LHCN-M2 (cell line): ENCODE measurements at places on chromosomes 4 and X. TPM values are rescaled to one million over a fixed set of nuclear protein-coding genes. Genes with fewer than 3 reads are reported as not detected.

- DNase-seq: no peak
These were observed 16.1 kb downstream of the NSG1 start for GRCh38 chr4:4402966-4403365.

- no peak for DNase-seq
These were observed 105.5 kb downstream of the BCOR start for GRCh38 chrX:39992300-39992699.

- no peak for DNase-seq
These were observed 141.8 kb upstream of the PJA1 start for GRCh38 chrX:69307029-69307428.

- DNase-seq: no peak
These were observed 69.8 kb upstream of the FAT4 start for GRCh38 chr4:125244848-125245450.

- no peak for DNase-seq
These were observed 1015.1 kb downstream of the RPA4 start for GRCh38 chrX:97898798-97899197.

DNA sequence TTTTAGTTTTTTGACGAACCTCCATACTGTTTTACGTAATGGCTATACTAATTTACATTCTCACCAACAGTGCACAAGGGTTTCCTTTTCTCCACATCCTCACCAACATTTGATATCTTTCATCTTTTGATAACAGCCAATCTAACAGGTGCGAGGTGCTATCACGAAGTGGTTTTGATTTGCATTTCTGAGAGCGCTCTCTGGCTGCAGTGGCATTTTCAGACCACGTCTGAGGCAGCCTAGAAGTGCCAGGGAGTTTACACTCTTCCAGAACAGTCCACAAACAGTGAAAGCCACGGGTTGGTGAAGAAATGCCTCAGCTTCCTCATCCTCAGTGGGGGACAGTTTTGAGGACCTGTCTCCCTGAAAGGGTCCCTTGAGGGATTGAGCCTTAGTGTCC lies 471.0 kb downstream of the BCOR start:
- no peak for DNase-seq

DNA sequence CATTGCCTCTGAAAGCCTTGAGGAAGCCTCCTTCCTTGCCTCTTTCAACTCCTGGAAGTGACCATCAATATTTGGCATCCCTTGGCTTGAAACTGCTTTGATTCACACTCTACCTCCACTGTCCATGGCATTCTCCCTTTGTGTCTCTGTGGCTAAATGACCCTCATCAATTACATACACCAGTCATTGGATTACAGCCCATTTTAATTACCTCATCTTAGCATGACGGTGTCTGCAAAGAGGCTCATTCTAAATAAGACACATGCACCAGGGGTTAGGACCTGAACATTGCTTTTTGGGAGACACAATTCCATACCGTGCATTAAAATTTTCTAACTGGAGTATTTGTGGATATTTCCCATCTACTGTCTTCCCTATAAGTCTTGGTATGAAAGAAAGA lies 60.7 kb upstream of the FAM9A start:
- no peak for DNase-seq

- no peak for DNase-seq
These were observed 60.6 kb downstream of the GABRA2 start for GRCh38 chr4:46329118-46329976.

- DNase-seq: peak; percentile 49
These were observed 293.2 kb downstream of the FBXO8 start for GRCh38 chr4:173990126-173990868.

GRCh38 chrX:108584617-108585211 lies 145.1 kb downstream of the COL4A5 start:
- peak; percentile 5 for DNase-seq

DNA sequence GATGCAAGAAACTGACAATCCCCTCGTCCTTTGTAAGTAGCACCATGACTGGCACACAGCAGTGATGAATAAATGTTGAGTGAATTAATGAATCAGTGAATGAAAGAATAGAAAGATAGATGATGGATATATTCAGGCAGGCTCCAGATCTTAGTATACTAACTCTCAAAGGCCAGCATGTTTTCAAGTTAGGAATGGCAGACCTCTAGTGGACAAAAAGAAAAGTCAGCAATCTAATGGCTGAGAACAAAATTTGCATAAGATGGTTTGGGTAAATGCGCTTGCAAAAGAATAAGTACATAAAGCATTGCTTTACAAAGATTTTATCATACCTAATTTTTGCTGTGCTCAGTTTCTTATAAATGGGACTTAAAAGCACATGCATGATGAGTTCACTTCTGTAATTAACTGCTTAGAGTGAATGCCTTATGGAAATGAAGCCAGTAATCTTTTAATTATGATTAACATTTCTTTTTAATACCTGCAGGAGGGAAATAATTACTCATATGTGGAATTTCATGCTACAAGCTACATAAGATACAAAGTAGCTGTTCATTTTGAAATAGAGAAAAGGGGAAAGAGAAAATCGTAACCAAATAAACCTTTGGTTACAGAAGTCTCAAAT lies 126.9 kb upstream of the GPRIN3 start:
- DNase-seq: peak; percentile 35

- DNase-seq: peak; percentile 61
These were observed 82.0 kb downstream of the USP46 start for GRCh38 chr4:52576961-52577623.

Gene ELOVL6
- 10.4 and 10.7 TPM in 2 replicates for total RNA-seq

Gene SSX4
- total RNA-seq: not detected in 2 replicates

Gene RPS6KA6
- total RNA-seq: 1.8 and 2.1 TPM in 2 replicates

Gene ZAR1
- total RNA-seq: not detected in 2 replicates

Gene OSTC
- 179 and 240 TPM in 2 replicates for total RNA-seq

Gene GALNTL6
- total RNA-seq: 0.06 TPM in 2 replicates

Gene UGT2B11
- not detected in 2 replicates for total RNA-seq

Gene SLC10A6
- not detected in 2 replicates for total RNA-seq
